ENCODE measurements at places on chromosomes 2 and 18.
A peak's percentile ranks its signal among the peaks of the same experiment; 100 is the strongest.

- no peak for DNase-seq
Measured at GRCh38 chr18:22213333-22213973, 44.1 kb downstream of the GATA6 start.

- no peak for DNase-seq
Measured at GRCh38 chr2:3254442-3254941, 123.1 kb downstream of the EIPR1 start.

GRCh38 chr18:77071711-77072292, 60.8 kb downstream of the MBP start:
- DNase-seq, result peak; percentile 37

DNA sequence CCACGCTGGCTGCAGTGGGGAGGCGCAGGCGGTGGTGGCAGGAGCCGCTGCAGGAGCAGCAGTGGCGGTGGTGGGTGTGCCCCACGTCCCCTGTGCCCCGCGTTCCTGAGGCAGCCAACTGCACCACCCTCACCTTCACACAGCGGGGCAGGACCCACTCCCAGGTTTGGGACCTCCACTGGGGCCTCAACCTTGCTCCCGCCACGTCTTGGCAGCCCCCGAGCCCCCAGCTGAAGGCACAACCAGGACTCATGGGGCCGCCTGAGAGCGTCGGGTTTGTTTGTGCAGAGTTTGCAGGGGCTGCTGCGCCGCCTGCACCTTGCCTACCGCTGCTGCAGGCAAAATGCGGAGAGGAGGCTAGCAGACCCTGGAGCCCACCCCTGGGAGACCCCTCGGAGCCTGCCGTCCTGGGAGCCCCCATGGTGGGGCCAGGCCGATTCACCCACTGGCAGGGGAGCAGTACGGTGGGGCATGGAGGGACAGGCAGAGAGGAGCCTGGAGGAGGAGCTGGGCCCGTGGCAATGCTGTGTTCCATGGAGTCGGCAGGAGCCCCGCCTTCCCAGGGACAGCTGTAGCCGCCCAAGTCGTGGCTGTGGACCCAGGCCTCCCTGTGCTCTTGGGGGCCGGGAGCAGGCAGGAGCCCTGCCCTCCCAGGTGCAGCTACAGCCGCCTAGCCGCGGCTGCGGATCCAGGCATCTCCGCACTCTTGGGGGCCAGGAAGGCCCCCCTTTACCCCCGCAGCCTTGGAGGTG, 14.7 kb upstream of the EML6 start:
- DNase-seq, result no peak

DNA sequence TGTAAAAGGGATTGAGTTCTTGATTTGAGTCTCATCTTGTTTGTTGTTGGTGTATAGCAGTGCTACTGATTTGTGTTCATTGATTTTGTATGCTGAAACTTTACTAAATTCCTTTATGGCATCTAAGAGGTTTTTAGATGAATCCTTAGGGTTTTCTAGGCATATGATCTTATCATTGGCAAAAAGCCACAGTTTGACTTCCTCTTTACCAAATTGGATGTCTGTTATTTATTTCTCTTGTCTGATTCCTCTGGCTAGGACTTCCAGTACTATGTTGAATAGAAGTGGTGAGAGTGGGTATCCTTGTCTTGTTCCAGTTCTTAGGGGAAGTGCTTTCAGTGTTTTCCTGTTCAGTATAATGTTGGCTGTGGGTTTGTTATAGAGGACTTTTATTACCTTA, 4.8 kb downstream of the ANKAR start:
- peak; percentile 48 for DNase-seq

DNA sequence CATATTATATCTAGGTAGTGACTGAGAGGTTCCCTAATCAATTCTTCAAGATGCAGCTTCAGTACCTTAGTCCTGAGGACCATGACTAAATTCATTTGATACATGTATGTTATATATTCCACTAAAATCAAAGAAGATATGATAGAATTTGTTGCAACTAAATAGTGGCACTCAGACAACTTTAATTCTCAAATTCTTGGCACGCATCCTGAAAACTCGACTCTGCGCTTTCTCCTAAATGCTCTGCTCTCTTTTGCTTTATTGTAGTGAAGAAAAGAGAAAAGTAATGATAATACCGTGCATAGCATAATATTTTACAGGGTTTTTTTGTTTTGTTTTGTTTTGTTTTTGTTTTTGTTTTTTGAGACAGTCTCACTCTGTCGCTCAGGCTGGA, 475.3 kb downstream of the ARHGAP15 start:
- DNase-seq, result no peak

All from suppressor macrophage treated with lipopolysaccharide for 4 hours (primary cell).